ENCODE measurements at places on chromosomes 13 and 19. TPM values are rescaled to one million over a fixed set of nuclear protein-coding genes. Genes with fewer than 3 reads are reported as not detected.

GRCh38 chr19:49968279-49968922 is 7.4 kb upstream of the SIGLEC11 start:
- DNase-seq, result no peak

- no peak for DNase-seq
These were observed 287.1 kb downstream of the ITGBL1 start for GRCh38 chr13:101739382-101740178.

DNA sequence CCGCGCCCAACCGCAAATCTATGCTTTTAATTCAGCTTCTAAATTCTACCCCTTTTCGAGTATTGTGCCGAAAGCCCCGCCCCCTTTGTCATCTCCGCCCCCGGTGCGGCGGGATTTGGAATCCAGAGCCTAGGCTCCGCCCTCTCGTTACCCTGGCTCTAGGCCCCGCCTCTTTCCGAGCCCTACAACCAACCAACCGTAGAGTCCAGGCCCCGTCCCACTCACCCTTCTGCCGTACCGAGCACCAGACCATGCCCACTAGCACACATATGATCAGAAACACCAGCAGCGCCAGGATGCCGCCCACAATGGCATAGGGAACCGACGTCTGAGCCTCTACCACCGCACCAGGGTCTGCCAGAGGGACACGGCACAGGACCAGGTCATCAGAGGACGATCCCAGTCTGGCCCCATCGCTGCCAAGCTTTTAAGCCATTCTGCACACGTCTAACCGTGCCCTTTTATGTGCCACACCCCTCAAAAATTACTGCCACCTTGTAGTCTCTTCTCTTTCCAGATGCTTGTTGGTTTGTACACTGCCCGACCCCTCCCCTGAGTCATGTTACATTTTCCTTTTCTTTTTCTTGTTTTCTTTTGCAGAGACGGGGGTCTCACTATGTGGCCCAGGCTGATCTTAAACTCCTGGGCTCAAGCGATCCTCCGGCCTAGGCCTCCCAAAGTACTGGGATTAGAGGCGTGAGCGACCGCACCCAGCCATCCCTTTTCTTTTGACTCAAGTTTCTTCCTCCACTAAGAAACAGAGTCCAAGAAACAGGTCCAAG is 4.7 kb upstream of the ZNF428 start:
- DNase-seq, result no peak

GRCh38 chr13:24212674-24213073 is 52.2 kb downstream of the SPATA13 start:
- DNase-seq, result no peak

GRCh38 chr19:42233106-42233505 is 9.3 kb downstream of the GSK3A start:
- DNase-seq, result no peak

Gene SMIM24
- 16.1 TPM for total RNA-seq

Gene KCNJ14
- 0.35 TPM for total RNA-seq

Gene MTRF1
- total RNA-seq, result 11.4 TPM
